NCI-H187 treated with DMSO at 0.1 percent for 48 hours (cell line): ENCODE measurements at places on chromosomes 3 and 15.

DNA sequence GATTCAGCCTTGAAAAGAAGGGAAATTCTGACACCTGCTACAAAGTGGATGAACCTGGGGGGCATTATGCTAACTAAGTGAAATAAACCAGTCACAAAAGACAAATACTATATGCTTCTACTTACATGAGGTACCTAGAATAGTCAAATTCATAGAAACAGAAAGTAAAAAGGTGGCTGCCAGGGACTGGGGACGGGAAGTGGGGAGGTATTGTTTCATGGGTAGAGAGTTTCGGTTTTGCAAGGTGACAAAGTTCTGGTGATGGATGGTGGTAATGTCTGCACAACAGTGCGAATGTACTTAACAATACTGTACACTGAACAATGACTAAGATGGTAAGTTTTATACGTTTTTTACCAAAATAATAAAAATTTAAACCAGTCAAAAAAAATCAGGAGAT, 4.8 kb downstream of the IDH2 start:
- DNase-seq = no peak

- DNase-seq = no peak
Measured at GRCh38 chr3:53005338-53005737, 40.5 kb downstream of the SFMBT1 start.

DNA sequence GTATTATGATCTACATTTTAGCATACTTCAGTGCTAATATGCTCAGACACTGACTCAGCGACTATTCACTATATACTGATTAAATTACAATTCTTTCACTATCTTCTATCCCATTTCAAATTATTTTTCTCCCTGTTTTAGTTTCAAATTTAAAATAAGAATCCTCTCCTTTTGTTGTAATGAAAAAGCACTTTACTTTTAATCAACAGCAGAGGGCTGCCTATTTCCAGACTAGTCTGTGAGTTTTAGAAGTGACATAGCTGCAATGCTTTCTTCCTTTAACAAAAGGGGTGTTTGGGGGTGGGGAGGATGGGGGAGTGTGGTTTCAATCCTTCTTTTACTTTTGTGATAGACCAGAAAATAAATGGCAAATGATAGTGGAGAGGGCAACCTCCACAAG, 2.4 kb downstream of the NEDD4 start:
- DNase-seq = no peak

- no peak for DNase-seq
Measured at GRCh38 chr3:64552966-64553365, 134.8 kb downstream of the ADAMTS9 start.

DNA sequence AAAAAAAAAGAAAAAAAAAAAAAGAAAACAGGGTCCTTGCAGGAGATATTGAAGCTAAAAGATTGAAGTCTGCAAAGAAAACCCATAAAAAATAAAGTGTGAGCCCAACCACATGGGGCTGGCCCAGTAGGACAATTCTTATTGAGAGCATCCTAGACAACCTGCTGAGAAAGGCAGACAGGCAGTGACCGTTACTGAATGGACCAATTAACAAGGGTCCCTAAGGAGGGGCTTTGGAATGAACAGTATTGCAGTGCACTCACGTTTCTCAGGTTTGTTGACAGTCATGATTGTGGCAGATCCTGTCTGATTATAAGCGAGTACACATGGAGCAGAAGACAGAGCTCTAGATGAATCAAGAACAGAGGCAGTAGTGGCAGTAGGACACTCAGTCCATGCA, 168.6 kb downstream of the LSAMP start:
- no peak for DNase-seq

GRCh38 chr3:108780235-108780634, 23.0 kb upstream of the RETNLB start:
- no peak for DNase-seq

- no peak for DNase-seq
Measured at GRCh38 chr3:68271145-68271544, 616.7 kb upstream of the SUCLG2 start.

- DNase-seq = no peak
Measured at GRCh38 chr3:57903124-57903890, 104.9 kb upstream of the FLNB start.

- DNase-seq = no peak
Measured at GRCh38 chr15:87631093-87631492, 625.4 kb downstream of the NTRK3 start.

DNA sequence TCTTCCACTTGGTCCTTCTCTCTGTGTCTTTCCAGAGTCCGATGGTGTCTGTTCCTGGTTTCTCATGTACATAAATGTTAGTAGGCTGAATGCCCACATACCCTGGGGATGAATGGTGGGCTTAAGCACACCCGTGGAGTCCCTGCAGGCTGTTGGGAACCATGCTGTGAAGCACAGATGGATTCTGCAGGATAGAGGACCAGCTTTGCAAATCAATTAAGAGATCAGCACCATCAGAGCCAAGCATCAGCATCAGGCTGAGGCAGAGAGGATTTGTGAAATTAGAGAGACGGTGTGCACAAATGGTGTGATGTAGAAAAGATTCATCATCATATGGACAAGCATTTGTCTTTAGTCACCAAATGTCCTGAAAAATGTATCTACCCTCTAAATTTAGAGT, 127.1 kb downstream of the SV2B start:
- no peak for DNase-seq

- DNase-seq = no peak
Measured at GRCh38 chr15:101191242-101191641, 60.6 kb downstream of the CHSY1 start.

DNA sequence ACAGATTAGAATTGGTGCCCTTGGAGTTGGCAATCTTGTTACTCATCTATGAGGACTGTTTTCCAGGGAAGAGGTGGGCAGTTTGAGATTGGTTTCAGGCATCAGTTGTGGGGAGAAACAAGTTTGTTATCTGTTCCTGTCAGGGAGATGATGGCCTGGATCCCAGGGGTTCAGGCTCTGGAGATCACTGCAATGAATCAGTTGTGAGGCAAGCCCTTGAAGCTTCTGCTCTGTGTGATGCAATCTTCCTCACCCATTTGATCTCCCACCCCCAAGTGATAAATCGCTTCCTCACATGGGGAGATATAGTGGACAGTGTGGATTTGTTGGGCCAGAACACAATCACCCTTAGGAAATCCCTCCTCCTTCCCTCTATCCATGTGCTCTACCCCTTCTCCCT, 276.6 kb upstream of the LRTM1 start:
- no peak for DNase-seq
